Smooth muscle cell of trachea (primary cell): ENCODE measurements at places on chromosomes 3 and 15. TPM values are rescaled to one million over a fixed set of nuclear protein-coding genes. Genes with fewer than 3 reads are reported as not detected.

Gene TSEN2
- 12.6 and 17.0 TPM in 2 replicates for total RNA-seq

Gene NTRK3
- total RNA-seq, result under 0.01 and 0.17 TPM in 2 replicates

Gene EPHB1
- under 0.01 and 0.15 TPM in 2 replicates for total RNA-seq

Gene DUOX2
- 0.17 TPM in 1 of 2 replicates, not detected in the other for total RNA-seq

Gene CD86
- total RNA-seq, result not detected in 2 replicates

Gene MED12L
- total RNA-seq, result 0.33 and 0.44 TPM in 2 replicates
